ENCODE measurements at places on chromosomes 3 and 15.

DNA sequence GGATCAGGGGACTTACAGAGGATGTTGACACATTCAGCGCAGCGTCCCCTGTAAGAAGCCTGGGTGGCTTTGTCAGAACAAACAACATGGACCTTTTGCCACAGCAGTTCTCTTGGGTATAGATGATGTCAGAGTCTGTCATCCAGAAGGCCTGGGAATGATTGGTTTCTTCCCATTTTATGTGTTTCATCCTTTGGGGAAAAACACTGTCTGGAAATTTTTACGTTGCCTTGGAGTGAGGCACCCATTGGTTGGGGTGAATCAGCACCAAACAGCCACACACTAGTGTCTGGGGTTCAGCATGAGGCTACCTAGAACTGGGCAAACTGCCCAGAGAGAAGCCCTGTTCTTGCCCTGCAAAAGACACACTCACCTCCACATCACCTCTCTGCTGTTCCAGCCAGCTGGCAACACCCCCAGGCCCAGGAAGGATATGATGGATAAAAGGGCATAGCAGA lies 123.0 kb downstream of the FAM43A start:
- DNase-seq, result no peak

GRCh38 chr3:157190380-157190872 lies 30.5 kb upstream of the CCNL1 start:
- no peak for DNase-seq

GRCh38 chr15:57462381-57462780 lies 86.1 kb downstream of the CGNL1 start:
- no peak for DNase-seq

DNA sequence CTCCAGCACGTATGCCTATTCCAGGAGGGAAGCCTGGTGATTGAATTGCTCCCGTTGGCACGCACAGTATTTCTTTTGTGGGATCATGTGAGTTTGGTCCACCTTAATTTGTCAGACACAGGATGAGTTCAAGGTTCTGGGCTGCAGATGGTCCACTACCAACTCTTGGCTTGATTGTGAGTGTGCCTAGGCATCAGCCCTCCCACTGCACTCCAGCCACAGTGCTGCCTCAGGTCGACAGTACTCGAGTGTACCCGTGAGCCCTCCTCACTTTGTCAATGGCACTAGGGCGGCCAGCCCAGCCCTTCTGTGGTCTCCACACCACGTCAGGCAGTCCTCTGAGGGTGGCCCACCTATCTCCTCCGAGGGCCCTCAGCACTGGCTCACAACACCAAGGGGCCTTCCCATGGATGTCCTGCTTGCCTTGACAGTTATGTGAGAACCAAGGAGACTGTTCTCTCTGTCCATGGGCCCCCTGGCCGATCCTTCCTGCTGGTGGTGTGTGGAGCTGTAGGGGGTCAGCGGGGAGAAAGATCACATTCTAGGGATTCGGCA lies 30.2 kb downstream of the CHRD start:
- no peak for DNase-seq

DNA sequence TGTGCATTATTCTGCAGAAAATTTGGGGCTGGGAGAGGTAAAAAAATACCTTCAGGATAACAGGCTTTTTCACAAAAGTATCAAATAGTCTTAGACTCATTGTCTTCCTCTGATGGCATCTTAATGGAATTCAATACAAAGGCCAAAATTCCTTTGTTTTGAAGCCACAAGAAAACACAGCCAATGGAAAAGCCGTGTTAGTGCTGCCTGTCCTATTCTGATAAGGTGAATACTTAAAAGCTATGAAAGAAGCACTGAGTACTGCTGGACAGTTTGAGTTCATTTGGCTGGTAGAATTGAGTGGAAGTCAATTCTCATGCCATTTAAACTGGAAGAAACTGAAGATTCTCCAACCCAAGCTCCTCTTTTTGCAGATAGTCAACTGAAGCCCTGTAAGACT lies 395.3 kb upstream of the TPRG1 start:
- DNase-seq, result no peak

DNA sequence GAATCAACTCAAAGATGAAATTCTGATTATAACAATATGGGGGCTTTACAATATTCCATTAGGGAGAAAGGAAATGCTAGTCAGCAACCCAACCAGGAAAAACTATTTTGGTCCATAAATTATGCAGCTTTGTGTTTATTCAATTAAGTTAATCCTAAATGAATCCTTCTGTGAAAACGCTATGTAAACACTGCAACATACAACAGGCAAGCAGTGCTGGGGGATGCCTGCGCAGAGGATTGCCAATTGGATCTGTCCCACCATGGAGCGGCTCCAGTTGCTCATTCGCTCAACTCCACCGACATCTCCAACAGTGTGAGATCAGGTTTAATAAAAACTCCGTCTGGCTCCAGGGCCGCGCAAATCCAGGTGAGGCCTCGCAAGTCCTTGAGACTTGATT lies 290.5 kb upstream of the VEPH1 start:
- no peak for DNase-seq

DNA sequence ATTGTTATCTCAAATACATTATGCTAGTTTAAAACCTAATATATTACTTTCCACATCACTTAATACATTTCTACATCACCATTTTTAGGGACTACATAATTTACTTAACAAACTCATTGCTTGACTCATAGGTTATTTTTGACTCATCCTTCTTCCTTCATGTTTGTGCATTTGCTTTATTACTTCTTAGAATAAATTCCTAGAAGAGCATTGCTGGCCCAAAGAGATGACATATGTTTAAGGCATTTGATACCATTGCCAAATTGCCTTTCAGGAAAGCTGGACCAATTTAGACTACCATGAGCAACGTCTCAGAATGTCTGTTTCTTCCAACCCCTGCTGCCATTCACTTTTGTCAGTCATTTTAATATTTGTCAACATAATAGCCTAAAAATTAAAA lies 905.8 kb downstream of the IGSF11 start:
- DNase-seq, result no peak

GRCh38 chr3:32592011-32592410 lies 21.4 kb upstream of the DYNC1LI1 start:
- DNase-seq, result no peak

GRCh38 chr3:103532986-103533385 lies 1098.2 kb downstream of the ZPLD1 start:
- no peak for DNase-seq

DNA sequence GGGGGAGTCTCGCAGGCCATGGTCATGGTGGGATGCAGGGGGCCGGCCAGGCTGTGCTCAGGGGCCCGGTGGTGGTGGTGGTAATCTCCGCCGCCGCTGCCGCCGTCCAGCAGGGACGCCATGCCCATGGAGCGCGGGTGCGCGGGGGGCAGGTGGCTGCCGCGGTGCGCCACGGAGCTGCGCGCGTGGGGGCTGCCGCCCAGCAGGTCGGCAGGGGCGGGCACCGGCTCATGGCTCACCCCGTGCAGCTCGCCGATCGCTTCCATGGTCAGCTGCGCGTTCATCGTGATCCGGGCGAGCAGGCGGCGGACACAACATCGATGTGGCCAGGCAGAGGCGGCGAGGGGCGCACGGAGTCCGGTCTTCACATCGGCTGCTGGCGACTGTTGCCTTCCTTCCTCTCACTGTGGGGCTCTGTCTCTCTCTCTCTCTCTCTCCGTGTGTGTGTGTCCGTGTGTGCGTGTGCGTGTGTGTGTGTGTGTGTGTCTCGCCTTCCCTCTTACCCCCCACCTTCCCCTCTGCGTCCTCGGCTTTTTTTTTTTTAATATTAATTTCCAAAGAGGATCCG lies 451 bp downstream of the ONECUT1 start:
- no peak for DNase-seq

DNA sequence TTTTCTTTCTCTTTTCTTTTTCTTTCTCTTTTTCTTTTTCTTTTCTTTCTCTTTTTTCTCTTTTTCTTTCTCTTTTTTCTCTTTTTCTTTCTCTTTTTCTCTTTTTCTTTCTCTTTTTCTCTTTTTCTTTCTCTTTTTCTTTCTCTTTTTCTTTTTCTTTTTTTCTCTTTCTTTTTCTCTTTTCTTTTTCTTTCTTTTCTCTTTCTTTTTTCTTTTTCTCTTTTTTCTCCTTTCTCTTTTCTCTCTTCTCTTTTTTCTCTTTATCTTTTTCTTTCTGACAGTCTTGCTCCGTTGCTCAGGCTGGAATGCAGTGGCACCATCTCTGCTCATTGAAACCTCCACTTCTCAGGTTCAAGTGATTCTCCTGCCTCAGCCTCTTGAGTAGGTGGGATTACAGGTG lies 335.7 kb downstream of the SQOR start:
- no peak for DNase-seq

DNA sequence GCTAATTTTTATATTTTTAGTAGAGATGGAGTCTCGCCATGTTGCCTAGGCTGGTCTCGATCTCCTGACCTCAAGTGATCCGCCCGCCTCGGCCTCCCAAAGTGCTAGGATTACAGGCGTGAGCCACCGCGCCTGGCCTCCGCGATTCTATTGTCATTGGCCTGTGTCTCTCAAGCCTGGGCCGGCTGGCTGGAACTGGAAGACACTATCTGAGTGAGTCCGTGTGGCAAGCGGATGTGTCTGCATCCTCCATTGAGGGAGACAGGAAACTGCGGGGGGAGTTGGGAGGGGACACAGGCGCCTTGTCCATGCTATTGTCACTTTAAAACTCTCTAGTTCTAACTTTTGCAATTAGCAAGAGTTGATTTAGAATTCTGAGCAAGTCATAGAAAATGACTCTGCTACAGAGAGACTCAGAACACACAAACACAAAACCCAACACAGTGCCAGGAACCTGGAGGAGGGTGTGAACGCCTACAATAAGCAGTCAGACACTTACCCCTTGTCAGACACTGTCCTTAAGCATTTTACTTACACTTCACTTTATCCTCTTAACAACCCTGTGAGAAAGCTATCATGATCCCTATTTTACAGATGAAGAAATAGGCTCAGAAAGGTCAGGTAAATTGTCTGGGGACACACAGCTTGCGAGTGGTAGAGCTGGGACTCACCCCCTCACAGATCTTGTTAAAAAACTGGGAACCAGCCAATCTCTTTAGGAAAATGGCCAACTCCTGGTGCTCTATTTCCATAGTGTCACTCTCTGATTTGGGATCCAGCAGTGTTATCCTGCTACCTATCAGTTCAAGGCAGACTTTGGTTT lies 38.7 kb downstream of the ANP32A start:
- DNase-seq, result no peak

DNA sequence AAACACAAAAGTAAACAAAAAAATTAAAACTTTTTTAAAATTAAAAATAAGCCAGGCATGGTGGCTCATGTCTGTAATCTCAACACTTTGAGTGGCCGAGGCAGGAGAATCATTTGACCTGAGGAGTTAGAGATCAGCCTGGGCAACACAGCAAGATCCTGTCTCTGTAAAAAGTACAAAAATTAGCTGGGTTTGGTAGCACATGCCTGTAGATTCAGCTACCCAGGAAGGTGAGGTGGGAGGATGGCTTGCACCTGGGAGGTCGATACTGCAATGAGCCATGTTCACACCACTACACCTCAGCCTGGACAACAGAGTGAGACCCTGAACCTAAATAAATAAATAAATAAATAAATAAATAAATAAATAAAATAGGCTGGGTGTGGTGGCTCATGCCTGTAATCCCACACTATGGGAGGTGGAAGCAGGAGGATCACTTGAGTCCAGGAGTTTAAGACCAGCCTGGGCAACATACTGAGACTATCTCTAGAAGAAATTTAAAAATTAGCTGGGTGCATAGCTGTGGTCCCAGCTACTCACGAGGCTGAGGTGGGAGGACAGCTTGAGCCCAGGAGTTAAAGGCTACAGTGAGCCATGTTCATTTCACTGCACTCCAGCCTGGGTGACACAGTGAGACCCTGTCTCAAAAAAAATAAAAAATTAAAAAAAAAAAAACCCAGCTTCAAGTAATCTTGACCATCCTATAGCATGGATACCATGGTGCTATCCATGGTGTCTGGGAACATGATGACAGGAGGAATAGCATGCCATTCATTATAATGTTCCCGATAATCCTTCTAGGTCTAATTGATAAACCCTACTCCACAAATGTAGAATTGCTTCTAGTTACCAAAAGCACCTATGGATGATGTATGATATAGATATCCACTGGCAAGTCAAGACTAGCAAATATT lies 4.2 kb downstream of the MYO5A start:
- no peak for DNase-seq

- DNase-seq, result no peak
Observed at GRCh38 chr3:126891791-126892190, 91.1 kb upstream of the PLXNA1 start.

GRCh38 chr3:94294806-94295205 lies 231.9 kb downstream of the NSUN3 start:
- DNase-seq, result no peak

DNA sequence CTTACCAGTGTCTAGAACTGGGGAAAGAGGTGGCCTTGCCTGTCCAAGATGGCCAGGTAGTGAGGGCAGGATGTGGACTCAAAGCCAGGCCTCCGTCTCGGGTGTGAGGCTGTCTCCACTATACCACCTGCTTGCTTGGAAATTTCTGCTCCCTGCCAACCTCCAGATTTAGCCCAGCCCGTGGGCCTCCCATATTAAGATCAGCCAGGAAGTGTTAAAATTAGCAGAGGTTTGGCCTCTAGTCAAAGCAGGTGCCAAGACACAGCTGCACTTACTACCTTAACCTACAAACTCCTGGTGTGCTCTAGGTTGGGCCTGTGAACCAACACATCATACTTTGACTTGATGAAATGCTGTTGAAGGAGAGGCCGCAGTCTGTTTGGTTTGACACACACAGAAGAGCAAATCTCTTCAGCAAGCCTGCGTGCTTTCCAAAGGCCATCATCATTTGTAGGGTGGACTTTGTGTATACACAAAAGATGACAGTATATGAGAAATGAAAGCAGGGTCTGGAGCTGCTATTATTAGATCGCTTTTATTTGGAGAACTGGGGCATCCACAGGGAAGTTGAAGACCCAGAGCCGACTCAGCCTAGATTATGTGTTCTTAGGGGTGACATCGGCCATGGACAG lies 206.5 kb downstream of the XXYLT1 start:
- DNase-seq, result no peak

DNA sequence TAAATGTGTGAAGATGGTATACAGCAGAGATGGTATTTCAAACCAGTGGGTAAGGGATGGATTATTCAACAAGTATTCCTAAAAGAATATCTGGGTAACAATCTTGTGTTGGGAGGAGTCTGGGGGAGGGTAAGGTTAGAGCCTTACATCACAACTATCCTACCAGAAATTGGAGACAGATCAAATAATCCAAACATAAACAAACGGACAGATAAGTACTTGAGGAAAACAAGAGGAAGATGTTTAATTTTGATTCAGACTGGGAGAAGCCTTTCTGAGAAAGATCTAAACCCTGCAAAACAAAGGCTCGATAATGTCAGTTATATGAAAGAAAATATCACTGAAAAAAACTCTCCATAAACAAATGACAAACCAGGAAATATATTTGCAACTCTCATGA lies 77.9 kb downstream of the SLC9A9 start:
- DNase-seq, result no peak

Data from caudate nucleus (tissue), 63 donors.